ENCODE measurements at places on chromosomes 16 and 17.
A peak's percentile ranks its signal among the peaks of the same experiment; 100 is the strongest.

GRCh38 chr17:5635949-5636348, 51.6 kb upstream of the NLRP1 start:
- no peak overlapping the region for H3K4me3 ChIP-seq
- no peaks in the 10 kb centered on the region for H3K36me3 ChIP-seq
- H3K27ac ChIP-seq, result no peak overlapping the region
- no peaks in the 10 kb centered on the region for H3K4me1 ChIP-seq
- DNase-seq, result no peak

- no peak overlapping the region for H3K4me3 ChIP-seq
- H3K27ac ChIP-seq, result no peak overlapping the region
- no peak for DNase-seq
- no peaks in the 10 kb centered on the region for H3K27me3 ChIP-seq
- H3K4me1 ChIP-seq, result peaks cover 5% of the 10 kb centered on the region
These were observed 6.8 kb downstream of the ZNF750 start for GRCh38 chr17:82832881-82833475.

- H3K36me3 ChIP-seq, result no peaks in the 10 kb centered on the region
- no peak for DNase-seq
- no peaks in the 10 kb centered on the region for H3K27me3 ChIP-seq
- no peaks in the 10 kb centered on the region for H3K4me1 ChIP-seq
- no peak overlapping the region for H3K27ac ChIP-seq
These were observed 251.1 kb upstream of the CDH5 start for GRCh38 chr16:66115373-66115772.

DNA sequence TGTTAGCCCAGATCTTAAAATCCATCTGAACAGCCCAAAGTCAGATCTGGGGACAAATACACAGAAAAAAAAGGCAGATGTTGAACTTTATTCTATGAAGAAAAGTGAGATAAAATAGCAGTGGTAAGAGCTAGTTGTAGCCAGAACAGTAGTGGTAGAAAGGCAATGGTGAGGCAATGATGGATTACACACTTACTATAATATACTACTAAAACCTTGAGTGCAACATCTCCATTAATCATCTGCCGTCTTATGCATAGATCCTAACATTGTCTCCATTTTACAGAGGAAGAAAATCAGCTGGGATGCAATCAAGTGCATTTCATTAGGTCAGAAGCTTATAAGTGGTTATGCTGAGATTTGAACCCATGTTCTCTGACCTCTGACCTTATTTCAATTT, 699.6 kb downstream of the CDH11 start:
- no peaks in the 10 kb centered on the region for H3K36me3 ChIP-seq
- H3K27ac ChIP-seq, result no peak overlapping the region
- DNase-seq, result no peak
- H3K4me3 ChIP-seq, result no peak overlapping the region
- H3K4me1 ChIP-seq, result no peaks in the 10 kb centered on the region
- H3K27me3 ChIP-seq, result no peaks in the 10 kb centered on the region

DNA sequence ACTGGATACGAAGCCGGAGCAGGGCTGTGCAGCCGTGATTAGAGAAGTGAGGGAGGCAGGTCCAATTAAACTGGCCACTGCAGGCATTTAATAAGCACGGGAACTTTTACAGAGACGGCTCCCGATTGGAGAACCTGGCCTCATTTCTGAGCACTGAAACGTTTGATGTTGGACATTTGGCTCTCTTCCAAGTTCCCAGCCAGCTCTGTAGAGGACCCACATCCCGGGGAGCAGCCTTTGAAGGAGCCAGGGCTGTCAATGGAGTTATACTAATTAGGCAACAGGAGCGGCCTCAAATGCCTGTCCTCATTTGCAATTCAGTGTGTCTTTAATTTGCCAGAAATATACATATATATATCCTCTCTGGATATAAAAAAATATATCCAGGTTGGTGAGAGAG, 499.4 kb upstream of the C16orf82 start:
- H3K36me3 ChIP-seq, result no peaks in the 10 kb centered on the region
- no peak overlapping the region for H3K4me3 ChIP-seq
- H3K4me1 ChIP-seq, result peaks cover 9% of the 10 kb centered on the region
- no peak overlapping the region for H3K27ac ChIP-seq

DNA sequence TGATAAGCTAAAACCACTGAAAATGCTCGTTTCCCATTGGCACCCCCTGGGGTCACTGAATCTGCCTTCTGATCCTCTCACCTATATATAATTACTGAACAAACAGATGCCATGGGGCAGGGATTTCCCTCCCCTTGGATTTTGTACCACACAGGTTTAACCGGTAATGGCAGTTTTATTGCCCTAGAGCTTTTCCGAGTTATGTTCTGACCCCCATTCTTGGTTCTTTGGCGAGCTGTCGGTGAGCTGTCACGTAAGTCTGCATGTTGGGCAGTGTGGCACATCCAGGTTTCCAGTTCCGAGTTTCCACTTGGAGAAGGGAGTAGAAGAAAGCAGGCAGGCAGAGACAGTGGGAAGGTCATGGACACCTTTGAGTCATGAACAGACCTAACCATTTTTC, 7.1 kb downstream of the TMEM97 start:
- no peak for DNase-seq
- H3K36me3 ChIP-seq, result peaks cover 39% of the 10 kb centered on the region
- H3K27ac ChIP-seq, result peak overlapping the region; percentile 29
- peaks cover 30% of the 10 kb centered on the region for H3K4me1 ChIP-seq
- no peaks in the 10 kb centered on the region for H3K27me3 ChIP-seq

DNA sequence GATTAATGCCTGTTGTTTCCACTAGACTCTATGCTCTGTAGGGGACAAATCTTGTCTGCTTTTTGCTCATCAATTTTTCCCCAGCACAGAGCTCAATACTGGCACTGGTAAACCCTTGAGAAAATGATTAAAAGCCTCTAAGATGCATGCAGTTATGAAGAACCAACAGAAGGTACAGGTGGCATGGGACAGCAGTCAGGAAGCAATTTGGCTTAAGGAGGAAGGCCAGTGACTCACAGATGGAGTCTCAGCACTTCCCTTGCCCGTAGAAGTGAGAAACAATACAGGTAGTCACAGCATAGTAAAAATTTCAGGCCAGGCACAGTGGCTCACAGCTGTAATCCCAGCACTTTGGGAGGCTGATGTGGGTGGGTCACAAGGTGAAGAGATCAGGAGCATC, 504.7 kb upstream of the RBFOX1 start:
- H3K4me3 ChIP-seq, result no peak overlapping the region
- no peaks in the 10 kb centered on the region for H3K4me1 ChIP-seq
- H3K27ac ChIP-seq, result no peak overlapping the region

- no peak overlapping the region for H3K27ac ChIP-seq
- DNase-seq, result no peak
- H3K36me3 ChIP-seq, result no peaks in the 10 kb centered on the region
These were observed 199.5 kb upstream of the PMFBP1 start for GRCh38 chr16:72371307-72372086.

DNA sequence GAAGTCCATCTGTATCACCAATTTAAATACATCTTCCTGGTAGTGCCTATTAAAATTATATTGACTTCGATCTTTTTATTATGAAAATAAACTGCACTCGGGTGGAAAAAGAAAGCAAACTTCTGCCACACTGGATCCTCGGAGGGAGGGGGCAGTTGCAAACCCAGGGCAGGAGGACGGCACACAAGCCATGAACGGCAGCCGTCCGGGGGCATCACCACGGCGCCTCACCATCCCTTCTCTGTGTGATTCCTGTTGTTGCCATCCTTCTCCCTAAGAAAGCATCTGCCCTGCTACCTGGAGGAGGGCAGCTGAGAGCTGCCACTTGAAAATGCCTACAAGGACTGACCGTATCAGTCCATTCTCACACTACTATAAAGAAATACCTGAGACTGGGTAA, 53.9 kb upstream of the ENPP7 start:
- no peak overlapping the region for H3K4me3 ChIP-seq
- no peaks in the 10 kb centered on the region for H3K4me1 ChIP-seq
- no peak for DNase-seq
- H3K27me3 ChIP-seq, result no peaks in the 10 kb centered on the region
- no peak overlapping the region for H3K27ac ChIP-seq

DNA sequence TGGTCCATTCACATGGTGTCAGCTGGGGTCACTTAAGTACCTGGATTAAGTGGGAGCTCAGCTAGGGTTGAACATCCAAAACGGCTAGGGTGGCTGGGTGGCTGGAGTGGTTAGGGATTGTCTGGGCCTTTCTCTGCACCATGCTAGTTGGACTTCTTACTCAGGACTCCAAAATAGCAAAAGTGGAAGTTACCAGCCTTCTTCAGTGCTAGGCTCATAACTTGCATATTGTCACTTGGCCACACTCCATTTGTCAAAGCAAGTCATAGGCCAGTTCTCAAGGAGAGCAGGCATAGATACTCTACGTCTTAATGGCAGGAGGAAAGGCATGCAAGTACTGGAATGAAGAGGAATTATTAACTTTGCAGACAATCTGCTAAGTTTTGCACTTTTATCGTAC, 69.7 kb downstream of the ESRP2 start:
- no peak for DNase-seq
- no peaks in the 10 kb centered on the region for H3K4me1 ChIP-seq
- no peak overlapping the region for H3K4me3 ChIP-seq
- no peaks in the 10 kb centered on the region for H3K27me3 ChIP-seq
- H3K36me3 ChIP-seq, result peaks cover 41% of the 10 kb centered on the region

DNA sequence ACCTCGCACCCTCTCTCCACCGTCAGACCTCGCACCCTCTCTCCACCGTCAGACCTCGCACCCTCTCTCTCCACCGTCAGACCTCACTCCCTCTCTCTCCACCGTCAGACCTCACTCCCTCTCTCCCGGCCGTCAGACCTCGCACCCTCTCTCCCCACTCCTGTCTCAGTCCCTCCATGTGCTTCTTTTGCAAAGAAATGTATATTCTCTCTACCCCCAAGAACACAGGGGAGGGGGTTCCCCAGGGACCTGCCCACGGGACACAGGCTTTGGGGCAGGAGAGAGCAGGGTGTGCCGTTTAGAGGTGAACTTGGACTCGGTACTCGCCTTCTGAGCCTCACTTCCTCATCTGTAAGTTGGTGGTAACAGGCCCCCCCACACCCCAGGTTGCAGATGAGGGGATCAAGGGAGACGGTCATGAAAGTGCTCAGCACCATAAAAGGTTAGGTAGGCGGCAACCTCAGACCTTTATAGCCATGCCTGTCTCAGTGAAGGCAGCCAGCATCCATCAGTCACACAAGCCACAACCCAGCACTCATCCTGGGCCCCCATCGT, 63.7 kb downstream of the RPH3AL start:
- H3K27ac ChIP-seq, result no peak overlapping the region
- no peaks in the 10 kb centered on the region for H3K36me3 ChIP-seq
- H3K4me1 ChIP-seq, result peaks cover 3% of the 10 kb centered on the region
- DNase-seq, result no peak

All from activated CD4-positive, alpha-beta T cell treated with anti-CD3 and anti-CD28 coated beads, Interleukin-2, amount 10 ng/mL, durations not matched to agents 24 days and 14 days (primary cell).